ENCODE measurements at places on chromosomes 6 and 20. TPM values are rescaled to one million over a fixed set of nuclear protein-coding genes. Genes with fewer than 3 reads are reported as not detected.

- DNase-seq: no peak
Observed at GRCh38 chr6:53313784-53314400, 34.9 kb downstream of the ELOVL5 start.

ALDH8A1 gene
- total RNA-seq: 11.2 TPM

ERVFRD-1 gene
- total RNA-seq: 0.57 TPM

GRCh38 chr6:143939364-143939763, 68.7 kb downstream of the PLAGL1 start:
- peak; percentile 32 for DNase-seq

- no peak for DNase-seq
Observed at GRCh38 chr20:41902346-41902745, 284.2 kb upstream of the CHD6 start.

DNA sequence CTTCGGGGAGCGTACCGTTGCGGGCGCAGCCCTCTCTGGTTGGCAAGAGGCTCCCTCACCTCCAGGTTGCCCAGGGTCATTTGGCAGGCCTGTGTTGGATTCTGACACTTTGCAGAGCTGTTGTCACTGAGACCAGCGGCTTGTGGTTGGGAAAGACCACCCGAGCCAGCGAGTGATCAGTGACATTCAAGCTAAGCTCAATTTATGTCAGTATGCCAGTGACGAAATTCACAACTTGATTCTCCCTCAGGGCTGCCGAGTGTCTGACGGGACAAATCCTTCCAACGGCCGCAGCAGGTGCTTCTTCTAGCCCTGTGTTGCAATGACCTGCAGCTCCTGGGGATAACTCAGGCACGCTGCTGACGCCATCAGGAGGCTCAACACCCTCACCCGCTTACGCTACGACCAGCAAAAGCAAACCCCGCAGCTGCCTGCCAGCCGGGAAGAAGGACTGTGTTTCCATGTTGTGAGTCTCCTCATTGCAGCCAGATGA, 16.9 kb upstream of the SLC22A2 start:
- no peak for DNase-seq

MCM3 gene
- total RNA-seq: 40.9 TPM

- DNase-seq: no peak
Observed at GRCh38 chr6:63098789-63099188, 112.5 kb upstream of the FKBP1C start.

CRYBG1 gene
- total RNA-seq: 32.6 TPM

DNA sequence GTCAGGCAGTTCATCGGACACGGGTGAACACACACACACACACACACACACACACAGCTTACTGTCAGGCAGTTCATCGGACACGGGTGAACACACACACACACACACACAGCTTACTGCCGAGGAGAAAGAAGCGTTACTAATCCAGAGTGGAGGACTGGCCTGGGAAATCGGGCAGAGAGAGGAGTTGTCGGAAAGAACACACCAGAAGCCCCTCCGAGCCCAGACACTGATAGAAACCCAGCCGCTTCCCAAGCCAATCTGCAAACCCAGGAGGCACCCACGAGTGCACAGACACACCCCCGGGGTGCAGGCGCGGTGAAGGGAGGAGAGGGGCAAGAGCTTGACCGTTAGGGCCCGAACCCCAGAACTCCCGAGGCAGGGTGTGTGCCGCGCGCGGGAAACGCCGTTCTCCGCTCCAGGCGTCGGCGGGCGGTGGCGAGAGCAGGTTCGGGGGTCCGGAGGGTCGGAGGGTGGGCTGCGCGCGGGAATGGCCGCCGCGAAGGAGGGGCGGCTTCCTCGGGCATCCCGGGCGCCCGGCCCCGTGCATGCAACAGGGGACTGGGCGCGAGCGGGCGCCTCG, 636 bp downstream of the ELOVL2 start:
- DNase-seq: peak; percentile 66

DNA sequence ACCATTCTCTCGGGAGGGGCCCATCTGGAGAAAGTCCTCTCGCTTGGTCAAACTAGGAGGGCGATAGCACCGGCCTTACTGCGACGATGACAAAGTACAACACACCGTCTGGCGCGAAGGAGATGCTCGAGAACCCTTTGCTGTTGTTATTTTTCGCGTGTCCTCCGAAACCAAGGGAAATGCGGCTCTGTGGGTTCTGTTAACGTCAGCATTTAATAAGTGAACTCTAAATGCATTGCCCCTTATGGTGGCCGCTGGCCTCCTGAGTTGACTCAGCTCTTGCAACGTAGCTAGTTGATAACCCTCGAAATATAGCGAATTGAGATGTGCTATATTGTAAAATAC, 577 bp upstream of the SCAND1 start:
- DNase-seq: no peak

DNA sequence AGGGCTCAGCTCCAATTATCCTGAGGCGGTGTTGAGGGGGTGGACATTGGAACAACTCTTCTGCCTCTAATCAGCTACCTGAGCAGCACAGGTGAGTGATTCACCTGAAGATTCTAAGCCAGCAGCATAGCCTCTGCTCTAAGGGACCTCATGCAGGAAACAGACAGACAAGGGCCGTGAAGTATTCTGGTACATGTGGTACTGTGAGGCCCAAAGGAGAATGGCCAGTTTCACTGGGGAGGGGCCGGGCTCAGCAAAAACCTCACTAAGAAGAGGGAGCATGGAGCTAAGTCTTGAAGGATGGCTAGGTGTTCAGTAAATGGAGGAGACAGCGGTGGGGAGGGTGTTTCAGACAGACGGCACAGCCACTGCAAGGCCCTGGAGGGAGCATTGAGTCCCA, 58.5 kb upstream of the CCDC167 start:
- DNase-seq: no peak

DNA sequence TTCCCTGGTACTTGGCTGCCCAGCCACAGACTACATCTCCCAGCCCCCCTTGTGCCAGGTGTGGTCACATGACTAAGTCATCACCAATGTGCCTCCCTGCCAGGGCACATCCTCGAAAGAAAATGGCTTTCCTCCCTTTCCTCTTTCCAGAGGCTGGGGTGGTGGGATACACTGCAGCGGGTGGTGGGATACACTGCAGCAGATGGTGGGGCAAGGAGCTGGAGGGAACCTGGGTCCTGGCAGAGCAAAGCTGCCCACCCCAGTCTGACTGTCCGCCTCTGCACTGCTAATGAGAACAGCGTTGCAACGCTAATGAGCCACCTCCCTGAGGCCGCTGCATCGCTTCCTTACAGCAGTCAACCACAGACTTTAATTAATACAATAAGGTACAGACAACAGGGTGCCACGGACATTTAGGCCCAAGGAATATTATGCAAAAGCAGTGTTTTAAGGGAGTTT, 125.3 kb downstream of the PREX1 start:
- DNase-seq: no peak

CD109 gene
- 19.0 TPM for total RNA-seq

CYP21A2 gene
- 3.2 TPM for total RNA-seq

DNA sequence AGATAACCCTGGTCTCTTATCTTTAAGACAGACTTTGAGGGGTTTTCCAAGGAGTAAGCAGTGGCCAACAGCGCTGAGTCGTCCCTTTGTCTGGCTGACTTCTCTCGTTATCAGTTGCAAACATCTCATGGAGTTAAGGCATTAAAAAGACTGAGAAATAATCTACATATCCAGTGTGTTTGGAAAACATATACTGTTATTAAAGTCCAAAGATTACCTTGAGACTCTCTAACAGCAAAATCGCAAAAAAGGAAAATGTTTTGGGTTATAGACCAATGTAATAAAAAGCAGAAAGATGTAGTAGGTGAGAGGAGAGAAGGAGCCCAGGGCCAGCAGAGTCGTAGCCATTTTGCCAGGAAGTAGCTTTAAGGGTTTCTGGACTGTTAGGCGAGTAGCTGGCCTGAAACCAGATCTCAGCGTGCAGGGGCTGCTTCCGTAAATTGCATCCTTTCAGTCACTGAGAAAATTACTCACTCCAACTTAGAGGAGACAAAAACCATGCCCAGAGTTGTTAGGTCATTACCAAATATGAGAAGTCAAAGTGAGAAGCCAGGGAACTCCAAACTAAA, 24.6 kb downstream of the MYLK4 start:
- peak; percentile 60 for DNase-seq

DNA sequence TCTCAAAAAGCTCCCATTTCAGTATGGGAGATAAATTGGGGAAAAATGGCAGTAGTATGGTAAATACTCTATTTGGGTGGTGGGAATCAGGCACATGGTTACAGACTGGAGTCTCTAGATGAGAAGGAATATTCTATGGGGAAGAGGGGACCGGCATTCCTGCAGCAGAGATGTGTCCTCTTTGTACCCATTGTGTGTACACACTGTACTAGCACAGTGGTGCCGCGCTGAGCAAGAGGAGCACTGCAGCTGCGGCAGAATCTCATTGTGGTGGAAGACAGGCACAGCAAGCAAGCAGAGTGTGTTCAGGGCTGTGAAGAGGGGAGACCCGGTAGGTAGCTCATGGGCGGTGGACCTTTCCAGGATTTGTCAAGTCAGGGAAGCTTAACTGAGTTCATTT, 13.0 kb downstream of the AFDN start:
- no peak for DNase-seq

DNA sequence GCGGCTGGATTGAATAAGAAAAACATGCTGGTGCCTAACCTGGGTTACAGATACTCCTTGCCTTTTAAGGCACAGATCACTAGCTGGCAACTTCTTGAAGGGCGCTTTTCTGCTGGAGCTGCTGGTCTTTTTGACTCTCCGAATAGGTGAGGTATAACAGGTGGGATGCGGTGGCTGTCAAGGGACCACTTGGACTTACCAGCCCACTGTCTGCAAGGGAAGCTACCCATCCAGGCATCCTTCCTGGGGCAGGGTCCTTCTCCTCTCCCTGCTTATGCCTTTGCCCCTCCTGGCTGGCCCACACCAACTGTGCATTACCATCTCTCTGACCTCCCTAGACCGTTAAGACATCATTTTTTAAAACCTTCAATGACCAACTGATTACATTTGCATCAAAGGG, 57.4 kb downstream of the NPEPL1 start:
- DNase-seq: no peak

- DNase-seq: no peak
Observed at GRCh38 chr6:3201388-3201787, 26.1 kb downstream of the TUBB2B start.

DNA sequence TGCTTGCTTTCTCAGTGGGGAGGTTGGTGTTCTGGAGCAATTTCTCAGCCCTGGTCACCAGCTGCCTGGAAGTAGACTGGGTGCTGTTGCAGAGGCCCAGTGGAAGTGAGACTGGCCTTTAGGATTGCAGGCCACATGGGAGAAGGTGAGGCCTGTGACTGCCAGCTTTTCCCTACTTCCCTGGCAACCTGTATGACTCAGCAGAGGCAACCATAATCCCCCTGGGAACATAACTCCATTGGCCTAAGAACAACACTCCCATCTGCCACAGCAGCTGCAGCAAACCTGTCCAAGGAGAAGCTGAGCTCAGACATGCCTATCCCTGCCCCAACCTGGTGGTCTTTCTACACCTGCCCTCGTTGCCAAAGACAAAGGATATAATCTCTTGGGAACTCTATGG, 473.5 kb upstream of the SPTLC3 start:
- no peak for DNase-seq

- DNase-seq: no peak
Observed at GRCh38 chr6:157260735-157261410, 62.4 kb downstream of the TMEM242 start.

DNA sequence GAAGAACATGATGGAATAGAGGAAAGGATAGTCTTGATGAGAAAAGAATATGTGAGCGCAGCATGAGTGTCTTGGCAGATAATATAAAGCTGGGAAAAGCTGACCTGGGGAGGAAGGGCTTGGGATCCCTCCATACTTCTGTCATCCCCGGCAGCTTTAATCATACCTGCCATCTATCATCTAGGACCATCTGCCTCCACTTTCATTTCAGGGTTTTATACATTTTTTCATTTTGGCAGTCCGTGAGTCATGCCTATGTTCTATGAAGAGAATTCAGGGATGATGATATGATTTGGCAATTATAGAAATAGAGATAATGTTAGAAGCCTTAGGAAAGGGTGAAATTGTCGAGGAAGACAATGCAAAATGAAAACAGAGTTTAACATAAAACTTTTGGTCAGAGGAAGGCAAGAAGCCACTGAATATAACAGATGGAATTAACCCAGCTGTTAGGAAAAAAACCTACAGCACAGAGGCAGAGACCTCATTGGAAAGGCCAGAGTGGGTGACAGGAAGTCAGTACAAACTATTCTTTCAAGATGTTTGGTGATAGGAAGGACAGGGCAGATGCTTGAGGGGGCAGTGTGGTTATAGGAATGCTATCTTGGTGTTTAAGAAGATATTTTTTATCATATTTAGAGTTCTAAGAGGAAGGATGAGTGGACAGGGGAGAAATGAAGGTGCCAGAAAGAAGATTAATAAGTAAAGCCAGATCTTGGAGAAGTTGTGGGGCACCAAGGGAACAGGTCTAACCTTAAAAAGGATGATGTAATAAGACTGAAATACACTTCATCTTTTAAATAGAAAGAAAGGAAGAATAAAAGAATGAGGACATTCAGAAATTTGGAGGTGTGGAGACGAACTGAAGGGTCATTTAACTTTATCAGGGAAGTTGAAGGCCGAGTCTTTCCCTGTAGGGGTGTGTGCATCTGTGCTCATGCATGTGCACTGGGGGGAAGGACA, 37.8 kb downstream of the MARCKS start:
- DNase-seq: no peak

DNA sequence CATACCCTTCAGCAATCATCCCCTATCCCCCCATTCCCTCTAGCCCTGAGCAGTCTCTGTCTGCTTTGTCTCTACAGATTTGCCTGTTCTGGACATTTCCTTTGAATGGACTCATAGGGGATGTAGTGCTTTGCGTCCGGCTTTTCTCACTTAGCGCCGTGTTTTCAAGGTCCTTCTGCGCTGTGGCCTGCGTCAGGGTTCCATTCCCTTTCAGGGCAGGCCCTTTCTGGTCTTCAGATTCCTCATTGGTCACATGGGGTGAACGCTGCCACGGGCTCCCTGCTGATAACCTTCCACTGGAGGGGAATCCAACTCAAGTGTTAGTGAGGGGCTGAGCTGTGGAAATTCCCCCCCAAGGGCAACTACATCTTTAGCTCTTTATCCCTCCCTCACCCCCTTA, 36.4 kb upstream of the APCDD1L start:
- DNase-seq: no peak

CALHM5 gene
- 1.3 TPM for total RNA-seq

OPN5 gene
- 0.16 TPM for total RNA-seq

- peak; percentile 41 for DNase-seq
Observed at GRCh38 chr6:165726965-165727381, 63.9 kb upstream of the PDE10A start.

DNA sequence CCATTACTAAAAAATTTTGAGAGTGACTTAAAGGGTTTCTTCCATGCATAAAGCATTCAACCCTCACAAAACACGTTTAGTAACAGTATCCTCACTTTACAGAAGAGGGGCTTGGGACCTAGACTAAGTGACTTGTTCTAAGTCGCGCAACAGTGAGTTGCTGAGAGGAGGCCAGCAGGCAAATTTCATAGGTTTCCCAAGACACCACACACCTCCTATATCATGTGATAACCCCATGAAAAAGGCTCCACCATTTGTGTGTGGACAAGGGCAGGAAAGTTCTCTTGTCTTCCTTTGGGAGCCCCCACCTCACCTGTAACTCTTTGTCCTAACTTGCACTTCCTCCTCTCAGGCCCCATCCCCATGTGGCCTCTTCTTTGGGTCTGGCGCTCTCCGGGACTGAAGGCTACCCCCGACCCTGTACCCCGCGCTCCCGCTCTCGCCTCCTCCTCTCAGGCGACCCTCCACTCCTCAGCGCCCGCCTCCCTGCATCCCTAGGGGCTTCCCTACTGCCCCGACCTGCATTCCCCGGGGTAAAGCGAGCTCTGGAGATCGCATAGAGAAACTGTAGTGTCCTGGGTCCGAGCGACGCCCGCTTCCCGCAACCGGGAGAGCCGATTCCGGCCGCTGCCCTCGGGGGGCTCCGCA, 392 bp downstream of the PSMB8 start:
- peak; percentile 29 for DNase-seq

All from kidney (tissue), 22 donors.